ENCODE measurements at places on chromosomes 5 and 9. TPM values are rescaled to one million over a fixed set of nuclear protein-coding genes. Genes with fewer than 3 reads are reported as not detected.

Gene PDE6A
- not detected for total RNA-seq

GRCh38 chr5:123809594-123810221, 297.7 kb downstream of the CSNK1G3 start:
- no peak overlapping the region for H3K4me3 ChIP-seq
- DNase-seq = no peak
- no peaks in the 10 kb centered on the region for H3K4me1 ChIP-seq
- no peaks in the 10 kb centered on the region for H3K27me3 ChIP-seq
- H3K36me3 ChIP-seq = no peaks in the 10 kb centered on the region

DNA sequence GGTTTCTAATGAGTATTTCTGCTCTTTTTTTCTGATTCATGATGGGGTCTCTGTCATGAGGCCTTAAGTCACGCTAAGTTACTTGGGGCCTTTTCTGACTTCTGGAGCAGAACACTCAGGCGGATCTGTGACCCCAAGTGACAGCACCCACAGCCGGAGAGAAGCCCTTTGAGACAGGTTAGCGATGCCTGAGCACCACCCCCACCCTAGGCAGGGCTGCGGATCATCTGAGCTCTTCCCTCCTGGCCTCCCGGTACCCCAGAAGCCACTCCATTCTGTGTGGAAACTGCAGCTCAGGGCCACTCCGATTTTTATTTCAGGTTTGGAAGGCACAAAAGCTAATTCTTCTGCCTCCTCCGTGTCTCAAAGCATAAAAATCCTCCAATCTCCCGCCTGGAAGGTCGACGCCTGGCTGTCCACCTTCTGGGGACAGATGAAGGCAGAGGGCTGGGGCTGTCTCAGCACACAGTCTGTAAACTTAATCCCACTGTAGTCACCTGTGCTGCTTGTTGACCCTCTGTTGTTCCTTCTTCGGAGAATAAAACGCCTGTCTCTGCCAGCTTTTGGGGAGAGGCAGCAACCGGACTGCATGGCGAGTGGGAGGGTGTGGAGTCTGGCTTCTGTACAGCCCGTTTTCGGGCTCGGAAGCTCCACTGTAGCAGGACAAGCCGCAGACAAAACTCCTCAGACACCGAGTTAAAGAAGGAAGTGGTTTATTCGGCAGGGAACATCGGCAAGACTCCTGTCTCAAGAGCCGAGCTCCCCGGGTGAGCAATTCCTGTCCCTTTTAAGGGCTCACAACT, 88.8 kb downstream of the SPRY4 start:
- H3K27ac ChIP-seq = no peak overlapping the region
- no peak overlapping the region for H3K4me3 ChIP-seq
- peaks cover 25% of the 10 kb centered on the region for H3K4me1 ChIP-seq
- DNase-seq = no peak
- H3K27me3 ChIP-seq = no peaks in the 10 kb centered on the region

DNA sequence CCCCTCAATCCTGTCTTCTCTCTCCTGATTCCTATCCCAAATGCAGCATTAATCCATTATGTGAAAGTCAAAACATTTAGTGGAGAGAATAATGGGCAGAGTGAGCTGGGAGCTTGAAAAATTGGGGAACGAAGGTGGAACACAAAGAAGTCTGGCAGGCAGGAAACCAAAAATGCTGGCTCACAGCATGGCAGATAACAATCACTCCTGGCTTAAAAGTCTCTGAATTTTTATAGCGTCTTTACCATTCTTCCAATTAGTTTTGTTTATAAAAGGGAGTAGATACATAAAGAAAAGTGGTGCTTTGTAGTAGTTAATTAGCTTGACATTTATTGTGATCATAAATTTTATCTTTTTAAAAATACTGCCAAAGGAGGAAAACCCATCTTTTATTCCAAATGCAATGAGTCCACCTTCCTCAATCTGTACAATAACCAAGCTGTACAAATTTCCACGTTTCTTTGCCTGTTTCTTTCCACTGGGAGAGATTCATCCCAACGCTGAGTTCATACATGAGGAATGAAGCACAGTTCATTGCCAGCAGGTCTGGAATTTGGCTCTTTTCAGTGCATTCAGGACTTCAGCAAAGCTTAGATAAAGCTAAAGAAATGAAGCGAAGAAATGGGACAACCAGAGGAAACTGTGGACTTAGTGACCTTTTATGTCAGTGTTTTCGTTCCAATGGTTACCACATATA, 174.7 kb downstream of the HMHB1 start:
- no peak for DNase-seq
- H3K27me3 ChIP-seq = no peaks in the 10 kb centered on the region
- no peaks in the 10 kb centered on the region for H3K36me3 ChIP-seq
- H3K4me3 ChIP-seq = no peak overlapping the region
- no peaks in the 10 kb centered on the region for H3K4me1 ChIP-seq

- no peak for DNase-seq
- peaks cover 53% of the 10 kb centered on the region for H3K27me3 ChIP-seq
- no peaks in the 10 kb centered on the region for H3K36me3 ChIP-seq
- H3K27ac ChIP-seq = no peak overlapping the region
- no peaks in the 10 kb centered on the region for H3K4me1 ChIP-seq
Observed at GRCh38 chr5:59236448-59236847, 653.6 kb downstream of the RAB3C start.

Measured in HCT116 (cell line).